ENCODE measurements at places on chromosomes 13 and 19.

GRCh38 chr19:13665125-13665905 lies 99.0 kb upstream of the MRI1 start:
- no peak for DNase-seq

GRCh38 chr19:11540645-11541044 lies 2.0 kb downstream of the CNN1 start:
- DNase-seq, result no peak

DNA sequence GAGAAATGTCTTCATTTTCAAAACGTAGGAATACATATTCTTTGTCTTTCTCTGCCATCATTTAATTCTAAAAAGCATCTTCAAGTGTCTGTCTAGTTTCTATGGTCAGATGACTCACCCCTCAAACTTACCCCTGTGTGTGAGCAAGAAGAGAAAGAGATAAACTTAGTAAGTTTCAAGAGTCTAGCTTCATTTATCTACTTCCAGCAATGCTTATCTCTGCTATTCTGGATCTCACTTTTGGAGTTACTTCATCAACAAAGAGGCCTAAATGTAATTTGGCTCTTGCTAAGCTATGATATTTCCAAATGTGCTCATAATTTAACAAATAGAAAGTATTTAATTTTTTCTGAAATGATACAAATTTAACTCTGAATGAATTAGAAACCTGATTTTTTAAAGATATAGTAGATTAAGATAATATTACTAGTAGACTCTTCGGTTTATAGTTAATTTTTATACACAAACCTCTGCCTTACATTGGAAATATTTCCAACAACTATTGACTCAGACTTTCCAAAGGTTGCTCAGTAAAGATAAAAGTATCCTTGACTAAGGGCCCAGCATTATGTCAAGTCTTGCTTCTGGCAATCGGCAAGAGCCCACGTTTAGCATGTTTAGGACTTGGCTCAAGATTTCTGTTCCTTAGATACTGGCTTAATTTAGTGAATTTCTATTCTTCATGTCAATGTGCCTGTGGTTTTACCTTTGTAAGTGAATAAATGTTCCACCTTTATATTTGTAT lies 1511.0 kb upstream of the SLC10A2 start:
- no peak for DNase-seq

GRCh38 chr19:17967257-17968051 lies 547 bp downstream of the KCNN1 start:
- DNase-seq, result no peak

- DNase-seq, result no peak
Measured at GRCh38 chr19:46404055-46404752, 9.2 kb downstream of the CCDC8 start.

DNA sequence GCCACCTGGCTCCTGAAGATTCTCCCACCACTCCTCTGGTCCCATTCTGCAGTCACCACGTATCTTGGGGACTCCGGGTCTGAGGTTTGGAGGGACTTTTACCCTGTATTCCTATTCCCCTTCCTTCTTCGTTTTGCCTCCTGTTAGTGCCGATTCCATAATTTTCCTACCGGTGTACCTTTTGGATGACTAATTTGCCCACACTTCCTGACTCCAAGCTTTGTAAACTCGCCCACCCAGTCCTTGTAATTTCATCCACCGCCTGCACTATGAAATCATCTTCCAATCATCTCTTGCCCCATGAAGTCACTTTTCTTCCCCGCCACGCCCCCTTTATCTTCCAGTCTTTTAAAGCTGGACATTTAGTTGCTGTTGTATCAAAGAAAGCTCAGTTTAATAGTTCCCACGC lies 572 bp downstream of the UCHL3 start:
- no peak for DNase-seq

DNA sequence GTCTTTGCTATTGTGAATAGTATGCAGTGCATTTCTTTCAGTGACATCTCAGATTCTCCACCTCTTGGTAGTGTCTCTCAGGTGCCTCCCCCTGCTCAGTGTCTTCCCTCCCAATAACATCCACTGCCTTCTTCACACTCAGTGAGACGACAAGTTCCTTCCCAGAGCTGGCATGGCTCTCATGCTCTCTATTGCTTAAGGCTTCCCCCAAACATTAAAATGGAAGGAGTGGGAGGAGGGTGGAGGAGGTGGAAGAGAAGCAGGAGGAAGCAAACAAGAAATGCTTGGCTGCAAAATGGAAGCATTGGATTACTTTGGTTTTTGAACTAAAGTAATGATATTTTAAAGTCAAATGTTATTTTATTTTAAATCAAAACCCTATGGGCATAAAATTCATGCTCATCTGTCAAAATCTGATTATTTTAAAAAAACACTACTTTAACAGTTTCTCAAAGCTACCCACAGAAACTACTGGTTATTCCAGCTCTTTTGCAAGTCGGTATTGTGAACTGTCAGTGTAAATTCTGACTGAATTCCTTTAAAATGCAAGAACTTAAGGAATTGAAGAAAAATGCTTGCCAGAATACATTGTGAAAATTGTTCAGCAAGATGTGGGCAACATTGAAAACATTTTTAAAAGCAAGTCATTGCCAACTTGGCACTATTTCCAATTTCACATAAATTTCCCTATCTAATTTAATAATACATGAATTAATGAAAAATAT lies 727.6 kb upstream of the ARGLU1 start:
- DNase-seq, result no peak

- DNase-seq, result no peak
Measured at GRCh38 chr19:36142046-36142445, 2.2 kb downstream of the CAPNS1 start.

DNA sequence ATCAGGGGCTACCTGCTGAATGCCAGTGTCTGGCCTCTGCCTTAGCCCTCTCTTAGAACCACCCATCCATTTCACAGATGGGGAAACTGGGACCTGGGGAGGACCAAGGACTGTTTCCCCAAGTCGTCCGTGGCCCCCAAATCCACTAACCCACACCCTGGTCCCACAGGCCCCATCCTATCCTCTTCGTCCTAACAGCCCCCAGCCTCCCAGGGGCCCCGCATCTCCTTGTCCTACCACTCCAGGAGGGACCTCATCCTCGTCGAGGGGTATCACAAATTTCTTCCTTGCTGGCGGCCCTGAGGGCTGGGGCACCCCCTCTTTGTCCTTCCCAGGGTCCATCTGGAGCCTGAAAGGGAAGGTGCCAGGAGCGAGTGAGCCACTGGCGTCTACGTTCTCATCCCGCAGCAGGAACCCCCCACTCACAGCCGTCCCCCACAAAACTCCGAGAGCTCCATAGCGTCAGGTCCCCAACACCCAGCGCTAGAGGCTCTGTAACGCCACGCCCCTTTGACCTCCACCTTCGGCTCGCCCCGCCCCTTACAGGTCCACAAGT lies 606 bp downstream of the ERCC1 start:
- DNase-seq, result peak; percentile 83

DNA sequence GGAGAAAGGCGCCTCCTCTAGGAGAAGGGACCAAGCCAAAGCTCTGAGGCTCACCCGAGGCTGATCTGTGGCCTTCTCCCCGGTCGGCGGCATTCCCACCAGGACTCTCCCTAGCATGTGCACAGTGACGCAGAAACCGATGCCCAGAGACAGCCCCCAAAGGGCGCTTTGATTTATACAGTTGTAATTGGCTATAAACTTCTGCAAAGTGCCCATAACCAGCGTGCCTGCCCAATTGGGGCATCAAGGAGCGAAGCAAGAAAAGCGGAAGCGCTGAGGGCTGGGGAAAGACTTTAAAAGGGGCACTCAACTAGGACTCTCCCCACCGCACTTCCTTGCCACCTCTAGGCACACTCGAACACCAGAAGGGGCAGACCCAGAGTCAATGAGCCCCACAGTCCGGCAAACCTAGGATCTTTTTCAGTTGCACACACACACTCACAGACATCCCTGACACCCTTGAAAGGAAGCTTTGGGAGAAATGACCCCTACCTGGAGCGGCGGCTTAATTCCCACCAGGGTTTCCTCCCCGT lies 1.8 kb downstream of the CDX2 start:
- no peak for DNase-seq

- DNase-seq, result no peak
Measured at GRCh38 chr13:23979361-23980159, 82.3 kb upstream of the C1QTNF9B start.

GRCh38 chr13:102911336-102911735 lies 65.5 kb downstream of the ERCC5 start:
- no peak for DNase-seq

GRCh38 chr19:49431330-49431749 lies 6.2 kb downstream of the GFY start:
- no peak for DNase-seq

GRCh38 chr19:1489463-1490310 lies 463 bp downstream of the PCSK4 start:
- DNase-seq, result no peak

GRCh38 chr13:99033814-99034213 lies 56.0 kb upstream of the DOCK9 start:
- DNase-seq, result no peak

- no peak for DNase-seq
Measured at GRCh38 chr13:44489751-44490150, 86.4 kb downstream of the TSC22D1 start.

GRCh38 chr19:45815481-45816216 lies 541 bp upstream of the RSPH6A start:
- no peak for DNase-seq

DNA sequence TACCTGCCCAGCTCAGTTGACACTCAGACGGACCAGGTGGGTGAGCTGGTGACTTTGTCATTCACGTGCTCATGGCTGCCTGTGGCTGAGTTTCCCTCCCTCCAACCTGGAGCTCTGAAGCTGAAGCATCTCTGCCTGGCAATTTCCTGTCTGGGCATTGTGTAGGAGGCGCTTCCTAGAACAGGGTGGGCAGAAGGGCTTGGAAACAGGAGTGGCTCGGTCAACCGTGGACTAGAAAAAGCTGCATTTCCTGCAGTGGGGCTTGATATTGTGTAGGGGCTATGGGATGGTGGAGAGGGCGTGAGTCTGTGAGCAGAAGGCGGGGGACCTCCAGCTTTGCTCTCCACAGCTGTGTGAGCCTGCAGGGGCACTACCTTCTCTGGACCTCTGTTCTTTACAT lies 278.3 kb downstream of the TEX29 start:
- no peak for DNase-seq

DNA sequence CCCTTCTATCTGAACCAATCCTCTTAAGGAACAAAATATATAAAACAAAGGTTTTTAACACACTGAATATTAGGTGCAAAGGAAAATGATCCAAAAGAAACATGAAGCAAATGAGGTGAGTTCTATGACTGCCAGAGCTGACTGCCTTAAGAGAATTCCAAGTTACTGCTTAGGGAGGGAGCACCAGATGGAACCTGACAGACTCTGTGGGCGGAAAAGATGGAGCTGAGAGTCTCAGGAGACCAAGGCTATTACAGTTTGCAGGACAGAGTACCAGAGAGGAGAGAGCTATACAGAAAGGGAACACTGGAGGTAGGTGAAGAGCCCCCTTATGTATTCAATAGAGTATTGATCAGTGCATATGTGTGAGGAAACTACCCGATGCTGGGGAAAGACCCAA lies 87.2 kb downstream of the B3GLCT start:
- DNase-seq, result no peak

DNA sequence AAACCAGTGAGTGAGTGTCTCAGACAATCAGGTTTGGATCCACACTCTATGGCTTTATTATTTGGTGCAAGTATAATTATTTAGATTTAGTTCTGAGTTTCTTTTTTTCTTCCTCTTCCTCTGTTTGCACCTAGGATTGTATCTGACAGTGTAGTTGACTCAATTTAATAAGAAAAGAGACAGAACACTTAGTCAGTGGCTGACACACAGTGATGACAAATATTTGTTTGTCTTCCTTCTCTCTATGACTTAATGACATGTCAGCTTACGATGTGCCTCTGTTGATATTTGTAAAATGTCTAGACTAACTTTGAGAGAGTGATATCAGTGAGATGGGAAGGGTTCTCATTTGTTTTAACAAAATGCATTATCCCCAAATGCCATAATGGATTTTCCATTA lies 129.5 kb upstream of the SLC10A2 start:
- no peak for DNase-seq

DNA sequence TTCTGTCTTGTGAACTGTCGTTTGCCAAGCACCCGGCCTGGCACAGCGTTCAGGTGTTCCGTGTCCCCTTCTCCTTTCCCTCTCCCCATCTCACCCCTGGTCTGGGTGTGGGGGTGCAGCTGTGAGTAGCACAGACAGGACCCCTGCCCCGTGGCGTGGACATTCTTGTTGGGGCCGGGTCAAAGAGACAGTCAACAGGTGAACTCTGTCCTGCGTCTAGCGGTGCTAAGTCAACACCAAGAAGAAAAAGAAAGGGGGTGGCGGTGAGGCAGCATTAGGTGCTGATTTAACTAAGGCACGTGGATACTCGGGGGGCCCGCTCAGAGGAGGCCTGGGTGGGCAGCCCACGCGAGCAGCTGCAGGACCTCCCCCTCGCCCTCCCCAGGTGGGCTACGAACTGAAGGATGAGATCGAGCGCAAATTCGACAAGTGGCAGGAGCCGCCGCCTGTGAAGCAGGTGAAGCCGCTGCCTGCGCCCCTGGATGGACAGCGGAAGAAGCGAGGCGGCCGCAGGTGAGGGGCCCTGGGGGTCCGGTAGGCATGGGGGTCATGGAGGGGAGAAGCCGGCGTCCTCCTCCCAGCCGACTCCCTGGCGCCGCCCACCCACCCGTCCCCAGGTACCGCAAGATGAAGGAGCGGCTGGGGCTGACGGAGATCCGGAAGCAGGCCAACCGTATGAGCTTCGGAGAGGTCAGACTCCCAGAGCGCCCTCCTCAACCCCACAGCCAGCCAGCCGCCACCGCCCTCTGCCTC lies 9.7 kb upstream of the CNOT3 start:
- DNase-seq, result no peak

- DNase-seq, result no peak
Measured at GRCh38 chr13:77489566-77490337, 45.8 kb upstream of the SCEL start.

DNA sequence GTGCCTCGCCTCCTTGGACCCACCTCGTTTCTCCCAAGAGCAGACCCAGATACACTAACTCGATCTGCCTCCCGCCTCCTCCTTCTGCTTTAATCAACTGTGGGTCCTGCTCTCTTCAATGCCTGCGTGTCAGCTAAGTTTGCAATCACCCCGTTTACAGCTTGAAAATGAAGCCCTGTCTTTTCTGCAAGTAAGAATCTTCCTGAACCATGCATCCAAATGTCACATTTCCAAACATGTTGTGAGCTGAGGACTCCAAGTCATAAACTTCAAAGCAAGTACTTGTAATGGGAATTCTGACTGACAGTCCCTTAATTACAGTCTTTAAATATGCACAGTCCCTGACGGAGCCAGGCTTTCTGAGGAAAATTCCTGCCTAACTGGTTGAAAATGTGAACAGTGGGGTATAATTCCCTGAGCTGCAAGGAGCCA lies 154.9 kb upstream of the UQCRFS1 start:
- no peak for DNase-seq

GRCh38 chr13:113345486-113345885 lies 18.4 kb downstream of the GRTP1 start:
- DNase-seq, result no peak

- no peak for DNase-seq
Measured at GRCh38 chr13:64849196-64849595, 2380.9 kb downstream of the PCDH9 start.

DNA sequence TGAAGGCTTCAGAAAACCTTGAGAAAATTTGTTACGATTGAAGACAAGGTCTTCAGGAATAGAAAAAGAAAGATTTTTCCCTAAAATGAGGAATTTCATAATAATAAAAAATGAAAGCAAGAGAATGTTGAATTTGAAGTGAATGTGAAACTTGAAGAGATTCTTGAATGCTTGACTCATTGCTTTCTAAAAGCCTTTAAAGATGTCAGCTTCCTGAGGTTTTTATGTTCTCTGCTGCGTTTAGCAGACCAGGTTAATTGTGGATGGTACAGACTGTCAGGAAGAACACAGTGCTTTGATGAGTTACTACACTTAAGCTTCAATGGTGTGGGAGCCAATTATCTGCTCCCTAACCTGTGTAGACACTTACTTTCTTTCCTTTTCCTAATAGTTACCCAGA lies 96.3 kb upstream of the FNDC3A start:
- DNase-seq, result no peak

Data from CD4-positive, alpha-beta T cell treated with Interleukin-4 for 4 hours (primary cell).